NCI-H146 (cell line): ENCODE measurements at places on chromosomes 4 and X.

DNA sequence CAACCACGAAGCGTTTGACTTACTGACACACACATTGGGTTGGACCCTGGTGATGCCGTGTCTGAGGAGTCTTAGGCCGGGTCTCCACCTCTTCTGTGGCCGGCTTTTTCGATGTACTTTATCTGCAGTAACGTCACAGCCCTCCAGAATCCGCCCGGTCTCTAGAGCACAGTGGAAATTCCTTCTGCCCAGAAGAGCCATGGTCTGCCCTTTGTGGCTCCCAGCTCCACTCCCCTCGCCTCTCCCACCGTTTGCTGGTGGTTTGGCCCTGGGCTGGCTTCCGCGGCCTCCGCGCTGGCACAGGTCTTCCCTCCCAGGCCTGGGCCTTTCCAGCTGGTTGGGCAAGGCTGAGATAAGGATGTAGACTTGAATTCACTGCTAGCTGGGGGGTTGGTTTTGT, 4.3 kb downstream of the MAEA start:
- no peak for DNase-seq

GRCh38 chrX:115393271-115393670, 103.8 kb downstream of the LUZP4 start:
- DNase-seq, result no peak

- DNase-seq, result no peak
These were observed 41.2 kb upstream of the PDGFC start for GRCh38 chr4:157012781-157013180.

GRCh38 chrX:68180579-68180978, 252.7 kb downstream of the OPHN1 start:
- no peak for DNase-seq

- DNase-seq, result no peak
These were observed 14.0 kb downstream of the RASL11B start for GRCh38 chr4:52876069-52876468.

DNA sequence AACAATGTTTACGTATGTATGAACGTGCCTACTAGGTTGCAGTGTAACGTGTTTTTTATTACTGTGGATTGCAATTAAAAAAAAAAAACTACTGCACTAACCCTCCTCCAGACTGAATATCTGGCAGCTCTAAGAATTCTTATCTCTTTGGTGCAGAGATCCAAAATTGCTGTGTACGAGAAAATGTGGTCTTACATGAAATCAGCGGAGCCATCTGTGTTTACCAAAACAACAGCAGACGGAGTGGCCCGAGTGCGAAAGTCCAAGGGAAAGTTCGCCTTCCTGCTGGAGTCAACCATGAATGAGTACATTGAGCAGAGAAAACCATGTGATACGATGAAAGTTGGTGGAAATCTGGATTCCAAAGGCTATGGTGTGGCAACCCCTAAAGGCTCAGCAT, 268.1 kb downstream of the THOC2 start:
- DNase-seq, result no peak

DNA sequence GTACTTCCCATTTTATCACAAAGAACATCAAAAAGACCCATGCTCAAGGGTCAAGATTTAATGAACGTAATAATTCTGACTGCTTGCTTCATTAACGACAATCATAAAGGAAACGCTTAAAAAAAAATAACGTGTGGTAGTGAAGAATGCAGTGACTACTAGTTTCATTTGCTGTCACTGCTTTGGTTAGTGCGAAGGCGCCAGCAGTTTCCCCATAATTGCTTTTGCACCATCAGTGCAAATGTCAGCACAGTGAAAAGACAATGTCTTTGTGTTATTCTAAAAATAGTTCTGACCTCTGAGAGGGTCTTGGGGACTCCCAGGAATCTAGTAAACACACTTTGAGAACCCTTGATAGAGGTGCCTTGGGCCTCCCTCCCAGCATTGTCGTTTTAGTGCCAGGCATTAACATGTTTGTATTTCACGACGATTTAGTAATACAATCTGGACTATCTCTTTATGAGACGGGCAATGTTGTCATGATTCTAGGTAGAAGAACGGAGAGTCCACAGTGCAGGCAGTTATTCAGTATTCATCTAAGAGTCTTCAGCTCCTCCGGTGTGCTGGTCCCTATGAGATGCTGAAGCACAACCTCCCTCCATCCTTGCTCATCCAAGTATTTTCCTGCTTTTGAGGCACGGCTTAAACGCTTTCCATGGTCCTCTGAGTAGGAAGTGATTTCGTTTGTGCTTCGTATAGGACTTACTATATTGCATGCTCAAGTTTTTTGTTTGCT, 71.0 kb downstream of the AFF1 start:
- no peak for DNase-seq
